ENCODE measurements at places on chromosomes 2 and 18. TPM values are rescaled to one million over a fixed set of nuclear protein-coding genes. Genes with fewer than 3 reads are reported as not detected.
A peak's percentile ranks its signal among the peaks of the same experiment; 100 is the strongest.

- no peaks in the 10 kb centered on the region for H3K36me3 ChIP-seq
- H3K4me1 ChIP-seq = no peaks in the 10 kb centered on the region
- H3K4me3 ChIP-seq = no peak overlapping the region
- no peak overlapping the region for H3K27ac ChIP-seq
- no peaks in the 10 kb centered on the region for H3K27me3 ChIP-seq
- DNase-seq = no peak
Observed at GRCh38 chr2:67712484-67712883, 315.4 kb downstream of the ETAA1 start.

GRCh38 chr2:86480105-86480504, 38.9 kb downstream of the KDM3A start:
- peaks cover 25% of the 10 kb centered on the region for H3K36me3 ChIP-seq
- peaks cover 4% of the 10 kb centered on the region for H3K4me1 ChIP-seq
- H3K27ac ChIP-seq = no peak overlapping the region
- no peak overlapping the region for H3K4me3 ChIP-seq
- DNase-seq = no peak
- no peaks in the 10 kb centered on the region for H3K27me3 ChIP-seq

- H3K36me3 ChIP-seq = no peaks in the 10 kb centered on the region
- H3K4me3 ChIP-seq = no peak overlapping the region
- H3K27ac ChIP-seq = no peak overlapping the region
- H3K4me1 ChIP-seq = no peaks in the 10 kb centered on the region
- no peaks in the 10 kb centered on the region for H3K27me3 ChIP-seq
Observed at GRCh38 chr18:61713502-61713901, 179.3 kb downstream of the RNF152 start.

- DNase-seq = no peak
- peaks cover 2% of the 10 kb centered on the region for H3K36me3 ChIP-seq
- no peak overlapping the region for H3K27ac ChIP-seq
- peaks cover 29% of the 10 kb centered on the region for H3K4me1 ChIP-seq
Observed at GRCh38 chr2:233355916-233356315, 1.6 kb downstream of the DGKD start.

THSD7B gene
- 0.06 TPM for total RNA-seq

SPC25 gene
- total RNA-seq = 0.19 TPM

DNA sequence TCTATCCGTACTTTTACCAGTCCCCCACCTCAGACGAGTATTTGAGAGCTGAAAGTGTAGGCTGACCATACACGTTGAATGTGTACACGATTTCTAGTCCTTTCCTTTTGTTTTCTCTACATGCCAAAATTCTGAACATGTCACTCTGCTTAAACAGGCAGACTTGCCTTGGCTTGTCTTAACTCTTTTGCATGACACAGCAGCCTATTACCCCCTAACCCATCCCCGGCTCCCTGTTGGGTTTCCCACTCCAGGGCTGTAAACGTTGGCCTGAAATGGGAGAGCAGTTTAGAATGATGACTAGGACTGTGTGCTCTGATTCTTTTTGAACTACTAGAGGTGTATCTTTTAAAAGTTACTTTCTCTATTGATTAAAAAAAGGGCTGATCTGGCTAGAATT, 19.1 kb downstream of the MTCL1 start:
- no peaks in the 10 kb centered on the region for H3K36me3 ChIP-seq
- no peak for DNase-seq
- H3K4me3 ChIP-seq = no peak overlapping the region
- H3K27me3 ChIP-seq = no peaks in the 10 kb centered on the region

STON1 gene
- 1.8 TPM for total RNA-seq

GRCh38 chr2:5070257-5070656, 621.9 kb upstream of the SOX11 start:
- no peaks in the 10 kb centered on the region for H3K36me3 ChIP-seq
- DNase-seq = no peak
- H3K4me3 ChIP-seq = no peak overlapping the region
- no peaks in the 10 kb centered on the region for H3K27me3 ChIP-seq

NPPC gene
- 1.4 TPM for total RNA-seq

DNA sequence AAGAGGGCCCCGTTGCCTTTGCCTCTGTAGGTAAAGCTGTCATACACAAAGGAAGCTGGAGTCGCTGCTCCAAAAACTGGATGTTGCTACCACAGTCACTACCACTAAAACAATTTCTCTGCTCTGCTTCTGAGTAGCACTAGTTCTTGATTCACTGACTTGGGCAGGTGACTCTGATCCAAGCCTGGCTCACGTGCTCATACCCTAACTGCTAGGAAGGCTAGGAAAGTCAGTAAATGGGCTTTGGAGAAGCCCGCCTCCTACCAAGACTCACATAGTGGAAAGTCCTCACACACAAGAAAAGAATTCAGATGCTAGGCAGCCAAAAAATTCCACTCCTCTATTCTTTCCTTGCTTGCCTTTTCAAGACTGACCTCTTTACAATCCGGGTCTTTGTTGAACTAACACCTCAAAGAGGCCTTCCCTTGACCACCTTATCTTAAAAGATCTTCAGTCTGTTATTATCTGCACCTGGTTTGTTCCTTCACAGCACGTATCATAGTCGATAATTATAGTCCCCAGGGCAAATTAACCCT, 11.4 kb upstream of the DYNC1I2 start:
- no peak overlapping the region for H3K27ac ChIP-seq
- H3K4me1 ChIP-seq = no peaks in the 10 kb centered on the region
- no peaks in the 10 kb centered on the region for H3K36me3 ChIP-seq
- no peaks in the 10 kb centered on the region for H3K27me3 ChIP-seq
- H3K4me3 ChIP-seq = no peak overlapping the region

CTNNA2 gene
- not detected for total RNA-seq

CRYBA2 gene
- total RNA-seq = not detected

DNA sequence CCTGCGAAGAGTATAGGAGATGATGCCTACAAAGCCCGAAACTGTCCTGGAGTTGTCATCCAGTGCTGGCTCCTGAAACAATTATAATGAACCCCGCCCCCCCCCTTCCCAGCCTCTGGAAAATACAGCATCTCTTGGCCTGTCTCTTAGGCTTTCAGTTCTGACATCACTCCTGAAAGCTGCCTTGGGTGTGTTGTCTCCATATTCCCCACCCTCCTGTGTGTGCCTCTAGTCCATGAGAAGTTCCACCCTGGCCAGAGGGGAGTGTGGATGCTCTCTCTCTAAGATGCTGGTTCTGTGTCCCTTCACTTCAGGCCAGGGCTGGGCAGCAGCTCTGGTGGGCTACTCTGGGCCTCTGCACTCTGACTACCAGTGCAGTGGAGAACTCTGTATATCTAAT, 58.9 kb upstream of the TGFA start:
- no peak overlapping the region for H3K4me3 ChIP-seq
- H3K4me1 ChIP-seq = no peaks in the 10 kb centered on the region
- H3K27ac ChIP-seq = no peak overlapping the region
- H3K36me3 ChIP-seq = no peaks in the 10 kb centered on the region
- no peaks in the 10 kb centered on the region for H3K27me3 ChIP-seq
- DNase-seq = no peak

GRCh38 chr2:212732860-212733259, 194.3 kb upstream of the ERBB4 start:
- no peaks in the 10 kb centered on the region for H3K36me3 ChIP-seq
- no peaks in the 10 kb centered on the region for H3K4me1 ChIP-seq
- no peak for DNase-seq

GRCh38 chr2:847669-848068, 103.0 kb upstream of the SNTG2 start:
- DNase-seq = no peak
- no peaks in the 10 kb centered on the region for H3K27me3 ChIP-seq
- H3K36me3 ChIP-seq = no peaks in the 10 kb centered on the region
- no peak overlapping the region for H3K4me3 ChIP-seq
- no peaks in the 10 kb centered on the region for H3K4me1 ChIP-seq

MBOAT2 gene
- 3.1 TPM for total RNA-seq

DPP10 gene
- total RNA-seq = not detected

RBM44 gene
- 0.39 TPM for total RNA-seq

PLEK gene
- 3.3 TPM for total RNA-seq

MC2R gene
- 0.48 TPM for total RNA-seq

GRCh38 chr2:109601783-109602182, 12.0 kb downstream of the SEPTIN10 start:
- no peaks in the 10 kb centered on the region for H3K36me3 ChIP-seq
- H3K4me1 ChIP-seq = no peaks in the 10 kb centered on the region
- H3K4me3 ChIP-seq = no peak overlapping the region
- no peak overlapping the region for H3K27ac ChIP-seq
- H3K27me3 ChIP-seq = no peaks in the 10 kb centered on the region

- no peak overlapping the region for H3K27ac ChIP-seq
- H3K4me1 ChIP-seq = no peaks in the 10 kb centered on the region
- H3K27me3 ChIP-seq = no peaks in the 10 kb centered on the region
Observed at GRCh38 chr2:239727182-239727775, 297.9 kb downstream of the NDUFA10 start.

GLI2 gene
- 0.81 TPM for total RNA-seq

DNA sequence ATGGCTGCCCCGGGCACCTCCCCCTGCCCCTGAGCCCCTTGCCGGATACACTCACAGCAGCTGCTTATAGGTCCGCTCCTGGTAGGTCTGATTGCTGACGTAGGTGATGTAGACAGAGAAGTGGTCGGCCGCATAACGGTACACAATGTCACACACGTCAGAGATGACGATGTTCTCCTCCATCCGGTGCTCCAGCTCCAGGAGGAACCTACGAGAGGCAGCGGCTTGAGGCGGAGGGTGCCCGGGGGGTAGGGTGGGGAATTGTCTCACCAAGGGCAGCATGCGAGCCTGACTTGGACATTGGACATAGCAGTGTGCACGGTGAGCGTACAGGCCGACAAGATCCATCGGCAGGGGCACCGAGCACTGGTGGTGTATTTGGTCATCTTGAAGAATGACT, 22.8 kb downstream of the SNORC start:
- H3K36me3 ChIP-seq = no peaks in the 10 kb centered on the region
- H3K27me3 ChIP-seq = no peaks in the 10 kb centered on the region
- peaks cover 8% of the 10 kb centered on the region for H3K4me1 ChIP-seq
- no peak overlapping the region for H3K27ac ChIP-seq
- DNase-seq = peak; percentile 38

FAM237A gene
- not detected for total RNA-seq

GAL3ST2 gene
- total RNA-seq = not detected

ATP6V1B1 gene
- total RNA-seq = not detected

IHH gene
- not detected for total RNA-seq

IGFBP5 gene
- 216 TPM for total RNA-seq

DNA sequence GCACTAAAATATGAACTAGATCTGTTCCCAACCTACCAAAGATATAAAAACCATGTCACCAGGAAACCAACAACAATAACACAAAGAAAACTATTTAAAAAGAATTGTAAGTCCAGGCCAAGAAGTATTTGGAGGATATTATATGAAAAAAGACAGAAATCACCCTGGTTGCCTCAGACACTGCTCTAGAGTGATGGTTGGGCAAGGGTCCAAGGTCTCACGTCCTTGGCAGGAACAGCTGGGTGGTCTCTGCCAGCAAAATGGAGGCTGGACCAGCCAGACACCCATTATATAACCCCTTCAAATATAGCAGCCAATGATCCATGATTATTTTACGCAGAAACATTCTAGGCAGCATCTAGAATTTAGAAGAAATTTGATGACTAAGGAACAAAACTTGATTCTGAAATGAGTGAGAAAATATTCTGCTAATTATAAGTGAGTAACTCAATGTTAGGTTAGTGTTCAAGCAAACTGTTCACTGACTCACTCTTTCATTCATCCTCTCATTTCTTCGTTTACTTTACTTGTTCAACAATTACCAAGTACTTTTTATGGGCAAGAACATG, 35.4 kb downstream of the MRPL35 start:
- H3K27ac ChIP-seq = no peak overlapping the region
- no peak for DNase-seq
- H3K36me3 ChIP-seq = peaks cover 12% of the 10 kb centered on the region
- H3K4me1 ChIP-seq = no peaks in the 10 kb centered on the region
- H3K27me3 ChIP-seq = no peaks in the 10 kb centered on the region

DNA sequence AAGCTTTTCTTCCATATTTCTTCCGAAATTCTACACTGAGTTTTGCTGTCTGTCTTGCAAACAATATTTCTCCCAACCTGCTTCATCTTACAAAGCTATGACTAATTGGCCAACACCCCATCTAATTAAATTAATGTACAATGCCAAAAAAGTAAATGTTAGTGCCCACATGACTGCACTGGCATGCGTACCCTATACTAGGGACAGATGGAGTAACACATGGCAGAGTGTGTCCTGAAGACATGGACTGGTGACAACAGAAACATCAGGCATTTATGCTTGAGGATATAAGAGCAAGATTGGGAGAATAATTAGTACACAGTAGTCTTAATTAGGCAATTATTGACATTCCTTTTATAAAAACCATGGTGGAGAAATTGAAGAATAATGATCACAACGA, 66.8 kb downstream of the MREG start:
- H3K4me3 ChIP-seq = no peak overlapping the region
- H3K27ac ChIP-seq = no peak overlapping the region
- H3K27me3 ChIP-seq = no peaks in the 10 kb centered on the region
- no peaks in the 10 kb centered on the region for H3K4me1 ChIP-seq
- DNase-seq = no peak

DNA sequence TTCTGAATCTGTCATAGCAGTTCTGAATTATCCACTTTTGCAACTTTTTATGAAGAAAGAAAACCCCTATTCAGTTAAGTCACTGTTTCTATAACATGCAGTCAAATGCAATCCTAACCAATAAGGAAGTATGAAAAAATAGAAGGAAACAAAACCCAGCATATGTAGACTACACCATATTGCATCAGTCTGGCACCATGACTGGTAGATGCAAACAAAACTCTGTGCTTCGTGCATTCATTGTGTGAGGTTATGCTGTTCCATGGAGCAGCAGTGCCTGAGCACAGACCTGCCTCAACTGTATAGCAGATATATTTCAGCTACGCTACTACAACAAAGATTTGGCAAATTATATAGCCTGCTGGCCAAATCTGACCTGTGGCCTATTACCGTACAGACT, 325.5 kb downstream of the LRP1B start:
- H3K27me3 ChIP-seq = no peaks in the 10 kb centered on the region
- DNase-seq = no peak
- H3K36me3 ChIP-seq = no peaks in the 10 kb centered on the region
- no peaks in the 10 kb centered on the region for H3K4me1 ChIP-seq
- no peak overlapping the region for H3K27ac ChIP-seq

DNA sequence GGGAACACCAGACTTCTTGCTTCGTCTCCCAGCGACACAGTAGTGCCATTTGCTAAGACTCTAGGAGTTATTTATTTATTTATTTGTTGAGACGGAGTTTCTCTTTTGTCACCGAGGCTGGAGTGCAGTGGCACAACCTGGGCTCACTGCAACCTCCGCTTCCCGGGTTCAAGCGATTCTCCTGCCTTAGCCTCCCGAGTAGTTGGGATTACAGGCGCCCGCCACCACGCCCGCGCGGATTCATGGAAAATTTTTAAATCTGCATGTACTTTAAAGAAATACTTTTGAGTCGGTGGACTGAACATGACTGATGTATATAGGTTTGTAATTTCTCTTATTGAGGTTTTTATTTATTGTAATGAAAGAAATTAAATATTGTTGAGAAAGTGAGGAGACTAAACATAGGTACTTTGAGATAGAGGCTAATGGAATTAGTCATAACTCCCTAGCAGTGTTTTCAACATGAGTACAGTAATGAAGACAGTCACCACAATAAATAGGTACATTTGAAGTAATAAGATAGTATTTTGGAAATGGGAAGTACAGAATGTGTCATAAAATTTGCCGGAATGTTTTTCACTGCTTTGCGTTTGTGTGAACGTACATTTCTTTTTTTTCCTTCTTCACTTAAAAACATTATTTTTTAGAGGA, 983 bp downstream of the MTX2 start:
- no peaks in the 10 kb centered on the region for H3K36me3 ChIP-seq
- H3K27ac ChIP-seq = peak overlapping the region; percentile 93
- peaks cover 27% of the 10 kb centered on the region for H3K4me1 ChIP-seq
- H3K4me3 ChIP-seq = peak overlapping the region; percentile 83

CNNM4 gene
- 16.4 TPM for total RNA-seq

- H3K36me3 ChIP-seq = no peaks in the 10 kb centered on the region
- no peaks in the 10 kb centered on the region for H3K4me1 ChIP-seq
- DNase-seq = no peak
- no peaks in the 10 kb centered on the region for H3K27me3 ChIP-seq
Observed at GRCh38 chr2:20190876-20191713, 33.8 kb downstream of the SDC1 start.

Data from psoas muscle (tissue), 8 donors.